Activated T-helper 17 cell treated with anti-CD3 and anti-CD28 coated beads, Interleukin-2, amount 50 U/mL, for 72 hours (primary cell): ENCODE measurements at places on chromosomes 6 and 20. TPM values are rescaled to one million over a fixed set of nuclear protein-coding genes. Genes with fewer than 3 reads are reported as not detected.
A peak's percentile ranks its signal among the peaks of the same experiment; 100 is the strongest.

Gene RIPOR3
- not detected for total RNA-seq

Gene WFDC5
- not detected for total RNA-seq

Gene TFAP2C
- not detected for total RNA-seq

Gene CST3
- not detected for total RNA-seq

Gene SASH1
- total RNA-seq = 2.9 TPM

Gene ENPP3
- 0.45 TPM for total RNA-seq

Gene PHACTR1
- 1.5 TPM for total RNA-seq

Gene ERGIC3
- 133 TPM for total RNA-seq

DNA sequence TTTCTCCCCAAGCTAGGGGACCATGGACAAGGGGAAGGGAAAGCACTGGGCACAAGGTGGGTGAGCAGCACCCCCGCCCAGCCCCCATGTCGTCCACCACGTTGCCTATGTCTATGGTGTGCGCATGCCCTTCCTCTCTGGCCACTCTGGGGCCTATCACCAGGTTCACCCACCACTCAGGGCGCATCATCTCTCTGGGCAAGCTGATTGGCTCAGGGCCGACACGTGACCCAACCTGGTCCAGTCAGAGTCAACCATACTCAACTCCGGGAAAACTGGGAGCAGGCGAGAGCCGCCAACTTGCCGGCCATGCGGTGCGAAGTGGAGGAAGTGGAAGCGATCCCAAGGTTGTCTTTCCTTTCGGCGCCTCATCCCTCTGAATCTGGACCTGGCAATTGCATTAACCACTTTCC lies 25.9 kb downstream of the ACSS1 start:
- no peak for ATAC-seq

GRCh38 chr6:83536034-83536646 lies 23.8 kb downstream of the PRSS35 start:
- no peak for ATAC-seq

- ATAC-seq = no peak
These were observed 683 bp upstream of the ARHGAP18 start for GRCh38 chr6:129710450-129711270.

DNA sequence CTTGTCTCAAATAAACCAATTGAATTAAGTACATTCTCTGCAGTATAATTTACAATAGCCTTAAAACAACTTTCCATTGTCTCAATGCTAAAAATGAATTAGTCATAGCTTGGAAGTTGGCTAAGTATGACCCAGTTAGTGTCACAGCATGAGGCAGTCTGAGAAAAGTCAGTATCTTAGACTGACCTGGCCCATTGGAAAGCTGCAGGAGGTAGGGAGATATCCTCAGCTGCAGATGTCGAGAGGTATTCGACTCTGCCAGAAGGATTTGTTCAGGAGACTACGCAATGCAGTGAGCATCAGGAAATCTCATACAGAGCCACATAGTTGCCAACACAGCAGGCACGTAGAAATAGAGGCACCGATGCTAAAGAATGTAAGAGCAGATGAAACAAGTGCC lies 350.9 kb upstream of the NRSN1 start:
- ATAC-seq = no peak

DNA sequence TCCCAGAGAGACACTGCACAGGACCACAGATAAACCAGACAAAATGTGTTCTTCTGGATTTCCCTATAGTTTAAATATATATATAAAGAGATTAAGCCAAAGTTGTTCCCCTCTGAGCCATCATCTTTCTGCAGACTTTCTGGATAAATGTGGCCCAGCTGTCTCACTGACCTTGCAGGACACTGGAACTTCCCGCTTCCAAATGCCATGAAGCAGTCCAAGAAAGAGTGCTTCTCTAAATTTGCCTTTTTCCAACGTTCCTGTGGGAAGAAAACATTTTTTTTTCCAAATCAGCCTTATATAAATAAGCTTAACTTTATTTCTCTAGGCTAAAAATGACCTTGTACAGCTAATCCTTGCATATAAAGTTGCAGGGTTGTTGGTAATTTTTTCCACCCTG lies 65.7 kb downstream of the CYP39A1 start:
- ATAC-seq = no peak

GRCh38 chr20:57787151-57787989 lies 77.6 kb upstream of the PMEPA1 start:
- ATAC-seq = no peak

DNA sequence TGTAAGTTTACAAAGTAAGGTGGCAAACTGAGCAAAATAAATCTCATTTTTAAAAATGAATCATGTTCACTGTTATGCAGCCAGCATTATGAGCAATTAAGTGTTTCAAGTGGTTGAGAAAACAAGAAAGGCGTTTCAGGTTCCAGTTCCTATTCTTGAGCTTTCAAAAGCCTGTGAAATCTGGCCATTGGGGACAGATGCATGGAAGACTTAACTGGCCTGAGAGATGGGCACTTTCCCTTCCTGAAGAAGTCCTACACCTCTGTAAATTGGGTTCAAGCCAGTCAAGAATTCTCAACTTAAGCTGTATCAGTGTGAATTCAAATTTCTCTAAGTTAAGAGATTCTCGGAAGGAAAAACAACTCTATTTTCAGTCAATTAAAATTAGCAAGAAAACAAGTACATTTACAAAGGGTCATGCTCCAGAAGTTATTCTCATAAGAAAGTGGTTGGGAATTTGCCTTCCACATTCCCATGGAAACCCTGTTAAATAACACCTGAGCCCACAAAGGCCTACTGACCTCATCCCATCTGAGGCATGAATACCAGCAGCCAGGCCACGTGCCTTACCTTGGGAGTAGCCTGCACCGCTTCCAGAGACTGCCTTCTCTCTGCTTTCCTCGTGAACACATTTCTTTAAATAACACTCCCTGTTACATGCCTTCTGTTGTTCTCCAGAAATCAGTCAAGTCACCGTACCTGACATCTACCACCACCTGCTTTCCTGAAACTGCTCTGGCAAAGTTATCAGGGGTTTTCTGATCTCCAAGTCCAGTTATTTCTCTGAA lies 19.4 kb downstream of the MAP3K5 start:
- peak; percentile 81 for ATAC-seq

DNA sequence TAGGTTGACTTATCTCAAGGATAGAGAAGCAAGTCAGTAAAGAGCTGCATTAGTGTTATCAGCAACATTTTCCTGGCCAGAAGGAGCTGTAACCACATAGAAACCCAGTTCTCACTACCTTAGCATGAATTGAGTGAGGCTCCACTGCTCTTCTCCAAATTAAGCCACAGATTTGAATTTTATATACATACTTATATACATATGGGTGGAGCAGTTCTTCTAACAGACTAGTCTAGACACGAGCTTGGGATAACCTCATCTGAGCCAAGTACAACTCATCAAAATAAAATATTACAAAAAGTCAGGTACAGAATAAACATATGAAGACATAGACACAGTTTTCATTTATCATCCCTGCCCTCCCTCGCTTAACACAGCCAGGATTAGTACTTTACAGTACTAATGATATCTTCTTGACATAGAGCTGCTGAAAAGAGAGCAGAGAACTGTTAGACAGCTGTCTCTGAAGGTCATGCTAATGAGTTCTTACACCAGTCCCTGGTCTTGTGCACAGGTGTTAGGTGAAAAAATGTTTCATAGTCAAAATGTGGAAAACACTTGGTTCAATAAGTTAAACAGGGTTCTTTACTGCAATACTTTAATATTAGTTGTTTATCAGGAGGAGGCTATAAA lies 147.4 kb upstream of the HTR1E start:
- no peak for ATAC-seq

DNA sequence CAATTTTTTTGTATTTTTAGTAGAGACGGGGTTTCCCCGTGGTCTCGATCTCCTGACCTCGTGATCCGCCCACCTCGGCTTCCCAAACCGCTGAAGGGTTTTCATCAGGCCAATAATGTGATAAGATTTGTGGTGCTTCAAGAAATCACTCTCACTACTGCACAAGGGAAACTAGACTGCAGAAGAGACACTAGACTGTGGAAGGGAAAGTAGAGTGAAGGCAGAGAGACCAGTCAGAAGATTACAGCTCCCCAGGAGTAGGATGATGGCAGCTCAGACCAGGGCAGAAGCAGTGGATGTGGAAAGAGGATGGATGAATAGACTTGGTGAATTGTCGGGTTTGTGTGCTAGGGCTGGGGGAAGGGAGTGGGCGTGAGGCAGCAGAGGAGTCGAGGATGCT lies 48.0 kb upstream of the GTSF1L start:
- peak; percentile 60 for ATAC-seq

DNA sequence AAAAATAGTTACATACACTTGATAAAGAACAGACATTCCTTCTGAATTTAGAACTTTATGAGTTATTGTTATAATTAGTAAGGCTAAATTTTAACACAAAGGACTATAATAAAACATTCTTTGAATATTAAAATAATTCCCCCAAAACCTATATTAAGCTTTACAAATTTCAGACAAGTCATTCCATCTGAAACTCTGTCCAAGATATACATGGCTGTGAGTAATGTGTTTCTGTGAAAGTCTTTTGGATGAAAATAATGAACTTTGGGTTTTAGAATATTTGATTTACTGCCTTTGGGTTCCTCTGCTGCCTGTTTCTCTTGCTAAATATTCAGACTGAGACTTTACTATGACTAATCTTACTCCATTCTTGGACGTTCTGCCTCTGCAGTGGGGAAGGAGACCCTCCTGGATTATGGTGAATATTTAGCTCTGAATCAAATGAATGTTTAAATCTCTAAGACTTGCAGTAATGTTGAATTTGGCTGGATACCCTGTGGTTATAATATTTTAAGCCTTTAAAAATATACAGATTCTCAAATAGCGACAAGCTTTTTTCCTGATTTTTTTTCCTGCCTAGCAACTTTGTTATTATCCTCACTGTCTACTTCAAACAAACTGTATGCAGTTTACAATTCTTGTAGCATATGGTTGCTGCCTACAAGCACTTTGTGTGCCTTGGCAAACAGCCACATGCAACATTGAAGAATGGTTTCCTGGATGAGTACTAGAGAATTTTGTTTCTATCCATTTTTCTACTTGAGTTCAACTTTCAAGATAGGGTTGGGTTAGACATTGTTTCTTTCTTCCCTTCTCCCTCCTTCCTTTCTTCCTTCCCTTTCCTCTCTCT lies 51.4 kb downstream of the TXLNB start:
- no peak for ATAC-seq

DNA sequence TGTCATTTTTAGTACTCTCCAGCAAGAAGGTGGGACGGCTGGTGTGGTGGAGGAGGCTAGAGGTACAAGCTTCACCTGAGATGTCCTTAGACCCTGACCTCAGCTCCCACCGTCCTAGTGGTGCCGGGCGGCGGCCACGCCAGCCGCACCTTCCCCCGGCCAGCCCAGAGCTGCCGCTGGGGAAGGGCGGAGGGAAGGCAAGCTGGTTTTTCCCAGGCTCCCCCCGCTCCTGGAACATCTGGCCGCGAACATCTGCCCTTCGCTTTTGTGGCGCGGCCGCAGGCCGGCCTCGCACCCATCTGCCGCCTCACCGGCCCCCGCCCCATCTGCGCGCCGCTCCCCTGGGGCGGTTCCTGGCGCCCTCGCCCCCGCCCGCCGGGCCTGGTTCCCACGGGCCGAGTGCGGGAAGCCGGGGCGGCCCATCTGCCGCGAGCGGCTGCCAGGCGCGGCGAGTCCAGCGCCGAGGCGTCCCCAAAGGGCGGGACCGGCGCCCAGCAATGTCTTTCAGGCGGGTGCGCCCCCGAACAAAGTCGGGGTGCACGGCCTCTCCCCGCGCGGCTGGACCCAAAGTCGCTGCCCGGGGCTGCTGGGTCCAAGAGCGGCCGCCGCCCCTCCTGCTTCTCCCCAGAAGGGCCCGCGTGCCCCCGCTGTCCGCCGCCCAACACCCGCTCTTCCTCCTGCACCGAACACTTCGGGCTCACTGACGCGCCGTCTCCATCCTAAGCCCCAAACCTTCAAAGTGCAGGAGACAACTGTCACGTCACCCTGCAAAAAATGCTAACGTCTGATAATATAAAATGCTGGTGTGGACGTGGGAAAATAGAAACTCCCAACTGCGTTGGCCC lies 17.3 kb upstream of the ID1 start:
- peak; percentile 40 for ATAC-seq

GRCh38 chr6:147759093-147759492 lies 250.6 kb downstream of the SAMD5 start:
- ATAC-seq = no peak

DNA sequence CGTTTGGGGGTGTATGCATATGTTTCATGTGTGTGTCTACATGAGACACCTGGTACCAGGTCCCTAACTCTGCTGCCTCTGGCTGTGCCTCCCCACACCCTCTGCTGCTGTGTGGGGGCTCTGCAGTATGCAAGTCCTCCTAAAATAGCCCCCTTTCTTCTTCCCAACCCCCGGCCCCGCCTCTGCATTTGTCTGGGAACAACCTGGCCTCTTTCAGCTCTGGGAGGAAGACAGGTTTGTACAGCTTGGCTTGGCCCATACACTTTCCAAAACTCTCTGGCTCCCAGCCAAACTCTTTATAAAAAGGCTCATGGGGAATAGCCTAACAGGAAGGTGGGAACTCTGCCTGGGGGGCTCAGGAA lies 27.1 kb upstream of the EMILIN3 start:
- no peak for ATAC-seq

DNA sequence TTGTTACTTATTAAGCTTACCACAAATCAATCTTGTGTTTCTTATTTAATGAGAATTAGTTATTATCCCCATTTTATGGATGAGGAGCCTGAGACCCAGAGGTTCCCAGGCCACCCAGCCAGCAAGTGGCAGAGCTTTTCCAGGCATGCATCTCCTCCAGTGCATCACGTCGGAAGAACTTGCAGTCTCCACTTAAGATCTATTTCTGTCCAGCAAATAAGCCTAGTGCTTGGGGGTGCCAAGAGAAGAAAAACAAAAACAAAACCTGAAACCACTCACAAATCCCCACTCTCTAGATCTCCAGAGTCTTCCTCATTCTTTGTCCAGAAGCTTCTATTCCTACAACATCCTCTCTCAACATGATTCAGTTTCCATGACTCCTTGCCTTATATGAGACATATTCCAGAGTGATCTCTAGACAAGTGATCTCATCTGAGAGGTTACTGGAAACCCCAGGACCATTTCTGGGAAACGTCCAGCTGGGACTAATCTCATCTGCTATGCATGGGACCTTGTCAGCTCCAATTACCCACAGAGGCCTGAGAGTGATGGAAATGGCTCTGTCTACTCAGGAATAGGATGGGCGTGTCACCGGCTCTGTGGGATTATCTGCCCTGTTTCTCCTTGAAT lies 4.1 kb downstream of the GUCA1B start:
- ATAC-seq = peak; percentile 7

GRCh38 chr6:4698901-4699659 lies 77.1 kb upstream of the CDYL start:
- ATAC-seq = no peak

GRCh38 chr6:33508935-33509926 lies 54.9 kb downstream of the ZBTB9 start:
- no peak for ATAC-seq

- no peak for ATAC-seq
These were observed 28.0 kb upstream of the CEP85L start for GRCh38 chr6:118679327-118679901.

DNA sequence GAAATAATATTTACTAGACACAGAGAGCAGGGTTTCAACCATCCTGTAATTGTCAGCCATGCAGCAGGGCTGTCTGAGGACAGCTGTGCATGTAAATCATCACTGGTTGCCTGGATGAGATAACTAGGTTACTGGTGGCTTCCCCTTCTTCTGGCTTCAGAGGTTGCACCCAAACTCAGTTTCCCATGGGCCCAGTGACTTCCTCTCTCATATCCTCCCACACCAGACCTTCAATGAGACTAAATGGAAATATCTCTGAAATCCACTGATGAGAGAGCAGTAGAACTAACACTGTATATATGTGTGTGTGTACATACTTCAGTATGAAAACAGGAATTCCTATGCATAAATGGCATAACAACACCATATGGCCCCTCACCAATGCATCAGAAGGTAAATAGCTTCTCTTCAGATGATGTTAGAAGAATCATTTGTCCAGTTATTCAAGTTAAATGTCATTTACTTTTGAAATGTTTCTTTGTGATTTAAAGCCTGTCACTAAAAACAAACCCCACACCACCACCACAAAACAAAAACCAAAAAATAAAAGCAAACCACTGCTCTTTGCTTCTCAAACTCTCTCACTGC lies 51.0 kb upstream of the IL20RA start:
- peak; percentile 73 for ATAC-seq
